Peyer's patch (tissue), 4 donors: ENCODE measurements at places on chromosomes 5 and 9. TPM values are rescaled to one million over a fixed set of nuclear protein-coding genes. Genes with fewer than 3 reads are reported as not detected.

Gene LMBRD2
- total RNA-seq, result 17.6 TPM

Gene PCDHGC5
- 1.4 TPM for total RNA-seq

Gene PJA2
- 40.6 TPM for total RNA-seq

Gene DAP
- 98.0 TPM for total RNA-seq

DNA sequence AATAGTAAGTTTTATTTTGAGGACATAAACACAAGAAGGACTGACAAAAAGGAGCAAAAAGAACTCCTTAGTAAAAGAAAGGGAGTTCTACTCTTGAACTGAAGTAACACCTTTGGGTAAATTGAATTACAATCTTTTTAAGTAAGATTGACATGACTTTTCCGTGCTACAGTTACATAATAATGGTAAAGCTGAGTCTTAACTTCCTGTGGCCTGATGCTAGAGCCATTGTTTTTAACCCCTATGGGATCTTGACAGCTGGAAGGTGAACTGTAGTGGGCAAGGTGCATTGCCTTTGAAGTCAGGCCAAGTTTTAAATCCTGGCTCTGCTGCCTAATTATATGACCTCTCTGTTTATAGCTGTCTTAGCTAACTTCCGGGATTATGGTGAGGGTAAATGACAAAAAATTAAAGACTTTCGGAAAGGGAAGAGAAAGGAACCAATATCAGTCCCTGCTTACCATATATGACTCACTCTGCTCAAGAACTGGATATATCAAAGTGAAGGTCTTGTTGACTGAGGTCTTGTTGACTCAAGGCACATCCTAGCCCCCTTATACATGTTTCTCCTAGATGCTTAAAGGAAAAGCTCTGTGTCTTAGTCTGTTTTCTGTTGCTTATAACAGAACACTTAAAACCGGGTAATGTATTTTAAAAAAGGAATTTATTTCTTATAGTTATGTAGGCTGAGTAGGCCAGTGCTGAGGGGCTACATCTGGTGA, 6.8 kb downstream of the HSD17B4 start:
- no peak overlapping the region for H3K4me3 ChIP-seq
- H3K36me3 ChIP-seq, result no peaks in the 10 kb centered on the region
- H3K27ac ChIP-seq, result no peak overlapping the region
- no peak for DNase-seq

DNA sequence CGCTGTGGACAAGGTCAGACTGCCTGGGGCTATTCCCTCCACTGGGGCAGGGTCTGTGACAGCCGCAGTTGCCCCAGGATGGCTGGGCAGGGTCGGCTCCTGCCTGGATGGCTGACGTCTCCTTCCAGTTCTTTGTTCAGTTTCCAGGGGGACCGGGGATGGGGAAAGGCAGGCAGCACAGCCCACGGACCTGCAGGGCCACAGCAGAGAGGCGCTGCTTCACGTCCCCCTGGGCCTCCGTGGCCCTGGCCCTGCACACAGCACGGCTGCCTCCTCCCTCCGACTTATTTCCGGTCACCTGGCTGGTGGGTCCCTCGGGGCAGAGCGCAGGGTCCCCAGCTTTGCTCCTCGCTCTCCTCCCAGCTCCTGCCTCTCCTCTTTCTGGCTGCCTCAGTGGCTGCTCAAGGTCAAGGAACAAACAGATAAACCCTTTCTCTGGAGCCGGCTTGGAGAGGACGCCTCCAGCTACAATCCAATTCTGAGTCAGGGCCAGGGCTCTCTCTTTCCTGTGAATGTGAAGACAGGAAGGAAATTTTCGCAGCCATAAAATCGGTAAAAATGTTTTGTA, 169.7 kb downstream of the C9orf50 start:
- H3K4me1 ChIP-seq, result no peaks in the 10 kb centered on the region
- H3K4me3 ChIP-seq, result no peak overlapping the region
- no peak overlapping the region for H3K27ac ChIP-seq
- H3K36me3 ChIP-seq, result no peaks in the 10 kb centered on the region
- no peak for DNase-seq

- H3K4me1 ChIP-seq, result no peaks in the 10 kb centered on the region
- H3K36me3 ChIP-seq, result peaks cover 8% of the 10 kb centered on the region
- H3K27me3 ChIP-seq, result no peaks in the 10 kb centered on the region
- no peak for DNase-seq
- H3K4me3 ChIP-seq, result no peak overlapping the region
Observed at GRCh38 chr9:105333076-105333475, 88.6 kb downstream of the SLC44A1 start.

DNA sequence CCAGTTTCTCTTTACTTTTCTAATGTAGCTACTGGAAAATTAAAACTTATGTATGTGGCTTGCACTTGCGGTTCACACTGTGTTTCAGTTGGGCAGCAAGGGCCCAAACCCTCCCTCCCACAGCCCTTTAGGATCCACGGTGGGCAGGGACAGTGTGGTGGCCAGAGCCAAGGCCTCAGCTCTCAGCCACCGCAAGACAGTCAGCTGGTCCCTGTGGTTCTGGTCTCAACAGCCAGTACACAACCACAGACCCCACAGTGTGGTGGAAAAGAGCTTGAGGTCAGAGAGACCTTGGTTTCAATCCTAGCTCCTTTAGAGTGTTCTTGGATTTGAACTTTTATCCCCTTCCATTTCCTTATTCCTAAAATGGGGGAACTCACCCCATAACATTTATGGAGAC, 153.0 kb upstream of the SMIM23 start:
- no peaks in the 10 kb centered on the region for H3K27me3 ChIP-seq
- no peak overlapping the region for H3K27ac ChIP-seq
- no peak overlapping the region for H3K4me3 ChIP-seq
- H3K4me1 ChIP-seq, result peaks cover 6% of the 10 kb centered on the region
- DNase-seq, result no peak
- no peaks in the 10 kb centered on the region for H3K36me3 ChIP-seq

DNA sequence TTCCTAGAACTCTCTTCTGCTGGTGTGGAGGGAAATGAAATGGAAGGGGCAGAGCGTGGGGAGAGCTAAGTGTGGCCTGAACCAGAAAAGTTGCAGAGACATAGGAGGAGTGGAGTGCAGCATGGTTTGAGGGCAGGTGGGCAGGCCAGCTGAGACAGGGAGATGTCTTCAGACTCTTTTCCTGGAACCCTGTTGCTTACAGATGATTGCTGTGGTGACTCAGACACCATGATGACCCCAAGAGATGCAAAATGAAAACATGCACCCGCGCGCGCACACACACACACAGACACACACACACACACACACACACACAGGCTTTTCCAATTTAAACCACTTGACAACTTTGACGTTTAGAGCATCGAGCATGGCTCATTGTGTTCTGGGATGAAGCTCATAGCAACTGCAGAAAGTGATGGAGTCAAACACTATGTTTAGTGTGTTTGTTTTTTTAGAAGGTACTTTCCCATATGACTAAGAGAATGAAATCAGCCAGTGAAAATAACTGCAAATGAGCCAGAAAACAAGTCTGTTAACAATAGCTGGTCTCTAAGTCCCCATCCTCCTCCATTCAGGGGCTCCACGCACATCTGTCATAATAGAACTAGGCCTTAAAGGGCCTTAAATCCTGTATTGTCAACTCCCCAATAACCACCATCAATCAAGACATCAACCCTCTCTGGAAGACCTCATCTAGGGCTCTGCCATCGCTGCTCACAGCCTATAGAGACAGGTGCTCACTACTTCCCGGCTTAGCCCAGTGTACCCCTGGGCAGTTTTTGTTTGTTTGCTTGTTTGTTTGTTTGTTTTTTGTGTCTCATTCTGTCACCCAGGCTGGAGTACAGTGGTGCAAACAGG, 9.6 kb downstream of the TMOD1 start:
- H3K27me3 ChIP-seq, result no peaks in the 10 kb centered on the region
- no peaks in the 10 kb centered on the region for H3K36me3 ChIP-seq
- no peak overlapping the region for H3K4me3 ChIP-seq
- no peaks in the 10 kb centered on the region for H3K4me1 ChIP-seq
- H3K27ac ChIP-seq, result no peak overlapping the region
- no peak for DNase-seq

- H3K36me3 ChIP-seq, result no peaks in the 10 kb centered on the region
- DNase-seq, result no peak
- H3K27me3 ChIP-seq, result no peaks in the 10 kb centered on the region
- H3K27ac ChIP-seq, result no peak overlapping the region
- H3K4me3 ChIP-seq, result no peak overlapping the region
- no peaks in the 10 kb centered on the region for H3K4me1 ChIP-seq
Observed at GRCh38 chr5:114204923-114205322, 156.9 kb upstream of the KCNN2 start.

DNA sequence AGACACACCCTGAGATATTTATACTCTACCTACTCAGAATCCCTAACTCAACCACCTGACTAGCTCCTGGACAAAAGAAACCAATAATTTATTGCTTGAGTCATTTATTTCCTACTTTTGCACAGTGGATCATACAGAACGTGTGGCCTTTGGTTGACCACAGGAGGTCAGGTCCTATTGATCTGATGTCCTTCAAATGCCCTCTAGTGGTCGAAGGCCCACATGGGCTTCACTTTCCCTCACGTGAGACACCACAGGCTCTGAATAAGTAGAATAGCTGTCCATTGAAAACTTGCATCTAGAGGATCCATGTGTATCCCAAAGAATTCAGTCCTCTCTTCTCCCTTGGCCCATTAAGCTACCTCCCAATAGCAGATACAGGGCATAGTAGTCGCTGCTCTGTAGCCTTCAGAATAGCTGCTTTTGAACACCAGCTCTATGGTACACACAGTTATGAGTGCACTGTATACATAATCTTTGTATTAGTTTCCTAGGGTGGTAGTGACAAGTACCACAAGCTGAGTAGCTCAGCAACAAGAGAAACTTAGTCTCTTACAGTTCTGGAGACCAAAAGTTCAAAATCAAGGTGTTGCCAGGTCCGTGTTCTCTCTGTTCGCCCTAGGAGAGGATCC, 177.6 kb upstream of the SMARCA2 start:
- H3K27ac ChIP-seq, result no peak overlapping the region
- H3K27me3 ChIP-seq, result no peaks in the 10 kb centered on the region
- no peaks in the 10 kb centered on the region for H3K4me1 ChIP-seq
- no peaks in the 10 kb centered on the region for H3K36me3 ChIP-seq
- no peak overlapping the region for H3K4me3 ChIP-seq

DNA sequence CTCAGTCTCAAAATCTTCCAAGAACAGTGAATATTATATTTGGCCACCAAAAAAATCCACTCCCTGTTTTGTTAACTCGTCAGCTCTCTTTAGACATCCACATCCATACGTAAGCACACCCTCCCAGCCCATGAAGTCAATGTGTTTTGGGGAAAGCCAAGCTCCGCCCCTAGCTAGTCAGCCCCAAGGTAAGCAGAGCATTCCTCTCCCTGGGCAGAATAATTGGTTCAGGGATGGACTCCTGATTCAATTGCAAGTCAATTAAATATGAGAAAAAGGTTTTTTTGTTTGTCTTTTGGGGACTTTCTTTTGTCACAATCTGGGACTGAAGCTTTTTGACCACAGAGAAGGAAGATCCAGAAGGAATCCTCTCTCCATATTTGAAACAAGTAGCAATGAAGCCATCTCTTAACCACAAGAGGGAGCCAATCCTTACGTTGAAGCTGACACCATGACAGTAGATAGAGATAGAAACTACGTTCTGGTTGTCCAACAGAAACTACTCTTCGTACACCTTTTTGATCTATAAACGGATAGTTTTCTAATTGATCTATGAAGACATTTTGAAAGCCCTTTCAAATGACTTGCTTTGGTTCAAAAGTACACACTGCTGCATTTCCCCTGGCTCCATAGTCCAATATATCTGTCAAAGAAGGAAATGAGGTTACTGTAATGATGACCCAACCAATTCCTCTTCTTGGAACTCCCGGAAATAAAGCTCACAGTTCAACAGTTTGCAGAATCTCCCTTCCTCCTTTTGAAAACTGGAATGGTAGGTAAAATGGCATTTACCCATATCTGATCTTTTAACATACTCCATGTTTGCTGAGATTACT, 166.4 kb downstream of the TLE1 start:
- DNase-seq, result no peak
- H3K4me3 ChIP-seq, result peak overlapping the region; percentile 22
- no peak overlapping the region for H3K27ac ChIP-seq
- no peaks in the 10 kb centered on the region for H3K36me3 ChIP-seq

DNA sequence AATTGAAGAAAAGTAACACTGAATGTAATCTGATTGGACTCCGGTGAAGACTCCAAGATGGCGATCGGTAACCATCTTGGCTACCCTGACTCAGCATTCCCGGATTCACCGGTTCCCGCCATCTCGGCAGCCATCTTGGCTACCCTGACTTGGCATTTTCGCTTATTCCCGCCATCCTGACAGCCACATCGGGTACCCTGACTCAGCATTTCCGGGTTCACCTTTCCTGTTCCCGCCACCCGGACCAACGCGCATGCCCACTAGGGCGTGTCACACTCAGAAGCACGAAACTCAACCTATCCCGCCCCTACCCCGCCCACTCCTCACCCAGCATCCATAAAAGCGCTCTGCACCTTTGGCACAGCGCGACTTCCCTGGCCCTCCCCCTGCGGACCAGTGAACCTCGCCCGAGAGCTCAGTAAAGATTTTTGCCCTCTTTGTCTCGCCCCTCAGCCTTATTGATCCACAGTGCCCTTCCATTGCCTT, 17.2 kb downstream of the SPTLC1 start:
- H3K4me3 ChIP-seq, result peak overlapping the region; percentile 19
- no peaks in the 10 kb centered on the region for H3K4me1 ChIP-seq
- H3K36me3 ChIP-seq, result peaks cover 5% of the 10 kb centered on the region
- H3K27ac ChIP-seq, result no peak overlapping the region
- peak; percentile 90 for DNase-seq
- H3K27me3 ChIP-seq, result no peaks in the 10 kb centered on the region

DNA sequence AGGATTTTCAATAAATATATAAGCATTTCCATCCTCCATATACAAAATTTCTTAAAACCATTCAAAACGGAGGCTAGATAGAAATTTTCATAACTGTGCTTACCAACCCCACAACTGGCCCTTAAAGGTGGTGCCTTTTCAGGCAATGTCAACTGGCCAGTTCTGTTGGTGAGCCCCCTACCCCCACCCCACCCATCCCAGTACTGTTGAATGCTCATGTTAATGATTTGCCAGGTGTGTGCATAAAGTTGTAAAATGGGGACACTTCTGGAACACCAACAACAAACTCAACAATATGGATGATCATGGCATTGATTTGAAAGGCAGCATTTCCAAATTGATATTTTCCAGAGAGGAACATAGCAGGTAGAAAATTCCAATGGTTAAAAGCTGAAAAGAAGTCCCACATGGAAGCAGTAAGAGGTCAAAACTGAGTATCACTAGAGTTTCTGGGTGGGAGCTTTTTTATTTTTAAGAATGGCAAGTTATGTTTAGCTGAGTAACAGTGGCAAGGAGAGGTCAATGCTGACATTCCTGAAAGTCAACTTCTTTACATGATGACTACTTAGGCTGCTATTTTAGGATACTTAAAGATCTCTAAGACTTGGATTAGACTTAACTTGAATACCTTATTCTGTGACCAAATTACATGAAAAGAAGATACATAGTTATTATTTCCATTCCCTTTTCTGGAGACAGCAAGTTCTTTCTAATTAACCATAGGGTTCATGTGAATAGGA, 2.7 kb downstream of the LEAP2 start:
- DNase-seq, result no peak
- no peaks in the 10 kb centered on the region for H3K36me3 ChIP-seq
- no peaks in the 10 kb centered on the region for H3K27me3 ChIP-seq
- H3K4me3 ChIP-seq, result no peak overlapping the region

GRCh38 chr5:3601911-3602782, 6.5 kb downstream of the IRX1 start:
- H3K4me1 ChIP-seq, result peaks cover 14% of the 10 kb centered on the region
- H3K36me3 ChIP-seq, result no peaks in the 10 kb centered on the region
- H3K27ac ChIP-seq, result no peak overlapping the region
- no peak overlapping the region for H3K4me3 ChIP-seq
- DNase-seq, result no peak
